Epithelial cell of umbilical artery (primary cell): ENCODE measurements at places on chromosomes 13 and 19. TPM values are rescaled to one million over a fixed set of nuclear protein-coding genes. Genes with fewer than 3 reads are reported as not detected.

Gene ZNF763
- total RNA-seq: under 0.01 TPM in 1 of 2 replicates, not detected in the other

Gene ZNF552
- total RNA-seq: 6.5 and 10.5 TPM in 2 replicates

Gene CGB8
- not detected in 2 replicates for total RNA-seq

Gene CRB3
- not detected in 2 replicates for total RNA-seq

Gene TEAD2
- total RNA-seq: 43.8 and 64.3 TPM in 2 replicates

Gene ELANE
- not detected in 2 replicates for total RNA-seq
